ENCODE measurements at places on chromosomes 6 and 20. TPM values are rescaled to one million over a fixed set of nuclear protein-coding genes. Genes with fewer than 3 reads are reported as not detected.
A peak's percentile ranks its signal among the peaks of the same experiment; 100 is the strongest.

- no peaks in the 10 kb centered on the region for H3K27me3 ChIP-seq
- H3K4me3 ChIP-seq, result no peak overlapping the region
- DNase-seq, result no peak
- peaks cover 68% of the 10 kb centered on the region for H3K36me3 ChIP-seq
Measured at GRCh38 chr20:7980332-7981046, 39.1 kb downstream of the TMX4 start.

- no peak for DNase-seq
- H3K36me3 ChIP-seq, result no peaks in the 10 kb centered on the region
- peak overlapping the region; percentile 66 for H3K27ac ChIP-seq
- H3K4me1 ChIP-seq, result peaks cover 4% of the 10 kb centered on the region
- H3K4me3 ChIP-seq, result no peak overlapping the region
Measured at GRCh38 chr6:159959976-159960384, 8.9 kb upstream of the IGF2R start.

GRCh38 chr6:167558246-167559177 is 233.6 kb downstream of the TTLL2 start:
- peaks cover 10% of the 10 kb centered on the region for H3K4me1 ChIP-seq
- H3K36me3 ChIP-seq, result no peaks in the 10 kb centered on the region
- no peak overlapping the region for H3K27ac ChIP-seq
- no peak for DNase-seq

GRCh38 chr20:45500022-45500421 is 15.4 kb downstream of the SPINT3 start:
- H3K36me3 ChIP-seq, result no peaks in the 10 kb centered on the region
- no peak overlapping the region for H3K27ac ChIP-seq
- no peaks in the 10 kb centered on the region for H3K4me1 ChIP-seq
- H3K4me3 ChIP-seq, result no peak overlapping the region

DNA sequence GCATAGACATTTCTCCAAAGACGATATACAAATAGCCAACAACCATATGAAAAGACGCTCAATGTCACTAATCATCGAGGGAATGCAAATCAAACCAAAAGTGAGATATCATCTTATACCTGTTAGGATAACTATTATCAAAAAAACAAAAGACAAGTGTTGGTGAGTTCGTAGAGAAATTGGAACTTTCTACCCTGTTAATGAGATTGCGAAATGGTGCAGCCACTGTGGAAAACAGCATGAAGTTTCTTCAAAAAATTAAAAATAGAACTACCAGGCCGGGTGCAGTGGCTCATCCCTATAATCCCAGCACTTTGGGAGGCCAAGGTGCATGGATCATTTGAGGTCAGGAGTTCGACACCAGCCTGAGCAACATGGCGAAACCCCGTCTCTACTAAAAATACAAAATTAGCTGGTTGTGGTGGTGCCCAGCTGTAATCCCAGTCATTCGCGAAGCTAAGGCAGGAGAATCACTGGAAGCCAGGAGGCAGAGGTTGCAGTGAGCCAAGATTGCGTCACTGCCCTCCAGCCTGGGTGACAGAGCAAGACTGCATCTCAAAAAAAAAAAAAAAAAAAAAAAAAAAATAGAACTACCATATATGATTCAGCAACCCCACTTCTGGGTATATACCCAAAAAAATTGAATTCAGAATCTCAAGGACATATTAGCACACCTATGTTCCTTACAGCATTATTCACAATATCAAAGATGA is 170.0 kb upstream of the ZNF184 start:
- H3K27me3 ChIP-seq, result no peaks in the 10 kb centered on the region
- no peaks in the 10 kb centered on the region for H3K36me3 ChIP-seq
- DNase-seq, result no peak
- H3K4me3 ChIP-seq, result no peak overlapping the region

The ZSCAN16 gene
- 2.9 TPM for total RNA-seq

GRCh38 chr6:111162504-111162903 is 75.2 kb downstream of the SLC16A10 start:
- no peak overlapping the region for H3K27ac ChIP-seq
- H3K4me3 ChIP-seq, result no peak overlapping the region
- H3K27me3 ChIP-seq, result no peaks in the 10 kb centered on the region
- no peaks in the 10 kb centered on the region for H3K36me3 ChIP-seq
- no peaks in the 10 kb centered on the region for H3K4me1 ChIP-seq
- no peak for DNase-seq

- no peaks in the 10 kb centered on the region for H3K4me1 ChIP-seq
- DNase-seq, result no peak
- H3K27ac ChIP-seq, result no peak overlapping the region
- no peaks in the 10 kb centered on the region for H3K36me3 ChIP-seq
- no peak overlapping the region for H3K4me3 ChIP-seq
- H3K27me3 ChIP-seq, result no peaks in the 10 kb centered on the region
Measured at GRCh38 chr6:160337991-160338390, 10.2 kb upstream of the SLC22A3 start.

GRCh38 chr6:6790891-6791290 is 202.4 kb downstream of the LY86 start:
- no peak overlapping the region for H3K4me3 ChIP-seq
- H3K4me1 ChIP-seq, result no peaks in the 10 kb centered on the region
- H3K27me3 ChIP-seq, result no peaks in the 10 kb centered on the region
- H3K27ac ChIP-seq, result no peak overlapping the region
- no peak for DNase-seq

The FILIP1 gene
- 213 TPM for total RNA-seq

GRCh38 chr6:132289756-132290155 is 111.5 kb downstream of the MOXD1 start:
- H3K36me3 ChIP-seq, result no peaks in the 10 kb centered on the region
- H3K4me3 ChIP-seq, result no peak overlapping the region
- no peak overlapping the region for H3K27ac ChIP-seq
- no peak for DNase-seq

GRCh38 chr6:148973538-148974208 is 226.8 kb downstream of the UST start:
- H3K27ac ChIP-seq, result no peak overlapping the region
- H3K4me3 ChIP-seq, result no peak overlapping the region
- no peaks in the 10 kb centered on the region for H3K27me3 ChIP-seq
- H3K4me1 ChIP-seq, result no peaks in the 10 kb centered on the region
- no peaks in the 10 kb centered on the region for H3K36me3 ChIP-seq
- no peak for DNase-seq

DNA sequence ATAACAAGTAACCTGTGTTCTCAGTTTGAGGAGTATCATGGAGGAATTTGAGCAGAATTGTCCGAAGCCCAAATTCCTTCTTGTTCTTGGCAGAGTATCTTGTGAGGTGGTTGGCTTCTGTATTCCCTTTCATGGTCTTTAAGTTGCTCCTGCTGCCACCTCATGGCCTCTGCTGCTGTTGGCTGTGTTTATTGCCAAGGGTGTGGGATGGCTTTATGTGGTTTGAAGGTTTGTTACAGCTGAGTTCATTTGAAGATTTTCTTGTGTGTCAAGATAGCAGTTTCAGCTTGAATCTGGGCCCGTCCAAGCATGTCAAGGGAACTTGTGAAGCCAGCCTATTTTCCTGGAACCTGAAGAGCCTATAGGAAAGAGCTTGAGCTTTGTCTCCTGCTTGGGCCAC is 20.2 kb upstream of the TTK start:
- H3K27ac ChIP-seq, result no peak overlapping the region
- no peaks in the 10 kb centered on the region for H3K36me3 ChIP-seq
- no peak for DNase-seq
- no peaks in the 10 kb centered on the region for H3K4me1 ChIP-seq
- no peak overlapping the region for H3K4me3 ChIP-seq
- no peaks in the 10 kb centered on the region for H3K27me3 ChIP-seq

The RSPH4A gene
- not detected for total RNA-seq

GRCh38 chr20:53126185-53126584 is 154.0 kb downstream of the TSHZ2 start:
- no peaks in the 10 kb centered on the region for H3K27me3 ChIP-seq
- no peaks in the 10 kb centered on the region for H3K4me1 ChIP-seq
- no peak overlapping the region for H3K27ac ChIP-seq
- H3K36me3 ChIP-seq, result no peaks in the 10 kb centered on the region
- no peak for DNase-seq

DNA sequence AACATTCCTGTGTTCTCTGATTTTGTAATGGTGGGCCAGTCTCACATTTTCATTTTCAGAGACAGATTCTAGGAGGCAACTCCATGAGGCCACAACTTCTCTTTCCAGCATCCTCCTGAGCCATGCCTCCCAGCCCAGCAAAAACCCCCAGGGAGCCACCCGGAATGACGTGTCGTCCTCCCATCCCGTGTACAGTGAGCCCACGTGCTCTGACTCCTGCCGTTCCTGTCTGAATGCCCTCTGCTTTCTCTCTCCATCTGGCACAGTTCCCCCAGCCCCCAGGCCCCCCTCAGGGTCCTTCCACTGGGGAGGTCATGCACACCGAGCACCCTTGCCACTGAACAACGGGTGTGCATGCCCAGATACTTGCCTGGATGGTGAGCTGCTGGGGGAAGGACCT is 38.0 kb downstream of the C20orf203 start:
- no peaks in the 10 kb centered on the region for H3K27me3 ChIP-seq
- no peaks in the 10 kb centered on the region for H3K4me1 ChIP-seq
- H3K27ac ChIP-seq, result no peak overlapping the region

DNA sequence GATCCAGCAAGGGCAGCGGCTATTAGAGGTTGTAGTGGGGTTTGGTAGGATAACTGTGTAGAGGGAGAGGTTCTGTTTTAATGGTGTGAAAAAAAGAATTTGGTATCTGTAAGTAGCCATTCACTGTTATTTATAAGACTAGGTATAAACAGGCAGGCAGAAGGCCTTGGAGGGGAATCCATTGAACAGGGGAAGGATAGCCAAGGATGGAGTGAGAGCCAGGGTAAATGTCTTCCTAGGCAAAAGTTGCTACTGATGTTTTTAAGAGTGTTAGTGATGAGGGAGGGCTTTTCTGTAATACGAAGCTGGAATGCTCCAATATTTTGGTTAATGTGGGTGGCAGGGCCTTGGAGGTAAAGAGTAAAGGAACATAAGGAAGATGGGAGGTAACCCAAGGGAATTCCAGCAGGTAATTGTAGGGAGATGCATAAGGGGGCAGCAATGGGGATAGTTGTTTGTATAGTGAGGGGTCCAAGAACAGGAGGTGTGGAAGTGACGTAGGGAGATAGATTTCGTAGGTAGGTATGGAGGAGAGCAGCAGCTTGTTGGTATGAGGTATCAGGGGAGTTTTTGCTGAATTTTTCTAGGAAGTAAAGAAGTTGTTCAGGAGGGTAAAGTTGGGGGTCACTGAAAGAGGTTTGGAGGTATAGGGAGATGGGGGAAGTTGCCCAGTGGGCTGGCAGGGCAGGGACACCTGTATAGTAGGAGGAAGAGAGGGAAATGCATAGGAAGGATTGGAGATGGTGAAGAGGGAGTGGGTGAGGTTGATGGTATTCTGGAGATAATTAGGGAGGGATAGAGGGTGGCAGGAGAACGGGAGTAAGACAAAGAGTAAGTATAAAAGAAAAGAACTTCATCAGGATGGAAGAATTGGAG is 752.4 kb upstream of the ADGRB3 start:
- H3K4me3 ChIP-seq, result no peak overlapping the region
- no peaks in the 10 kb centered on the region for H3K4me1 ChIP-seq
- H3K27ac ChIP-seq, result no peak overlapping the region
- H3K27me3 ChIP-seq, result no peaks in the 10 kb centered on the region
- H3K36me3 ChIP-seq, result no peaks in the 10 kb centered on the region
- DNase-seq, result no peak

The TBX18 gene
- 4.3 TPM for total RNA-seq

DNA sequence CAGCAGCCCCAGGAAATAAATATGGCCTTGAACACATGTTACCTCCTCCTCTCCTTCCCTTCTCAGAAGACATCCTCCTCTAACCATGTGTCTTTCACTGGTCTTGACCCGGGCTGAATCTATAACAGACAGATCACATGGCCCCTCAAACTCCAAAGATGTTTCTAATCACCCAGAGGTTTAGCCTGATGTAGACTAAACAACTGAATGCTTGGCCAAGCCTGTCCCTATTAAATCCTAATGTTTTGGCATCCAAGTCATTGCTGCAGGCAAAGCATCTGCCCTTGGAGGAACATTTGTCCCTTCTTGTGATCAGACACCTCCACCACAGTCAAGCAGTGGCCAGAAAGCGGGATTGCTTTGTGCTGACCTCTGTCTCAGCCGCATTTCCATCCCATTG is 65.5 kb downstream of the ANKRD60 start:
- H3K27ac ChIP-seq, result no peak overlapping the region
- H3K27me3 ChIP-seq, result no peaks in the 10 kb centered on the region
- no peaks in the 10 kb centered on the region for H3K4me1 ChIP-seq
- DNase-seq, result no peak
- no peaks in the 10 kb centered on the region for H3K36me3 ChIP-seq
- no peak overlapping the region for H3K4me3 ChIP-seq

- no peaks in the 10 kb centered on the region for H3K4me1 ChIP-seq
- no peak overlapping the region for H3K27ac ChIP-seq
- no peak for DNase-seq
Measured at GRCh38 chr6:5314191-5314865, 53.0 kb downstream of the FARS2 start.

DNA sequence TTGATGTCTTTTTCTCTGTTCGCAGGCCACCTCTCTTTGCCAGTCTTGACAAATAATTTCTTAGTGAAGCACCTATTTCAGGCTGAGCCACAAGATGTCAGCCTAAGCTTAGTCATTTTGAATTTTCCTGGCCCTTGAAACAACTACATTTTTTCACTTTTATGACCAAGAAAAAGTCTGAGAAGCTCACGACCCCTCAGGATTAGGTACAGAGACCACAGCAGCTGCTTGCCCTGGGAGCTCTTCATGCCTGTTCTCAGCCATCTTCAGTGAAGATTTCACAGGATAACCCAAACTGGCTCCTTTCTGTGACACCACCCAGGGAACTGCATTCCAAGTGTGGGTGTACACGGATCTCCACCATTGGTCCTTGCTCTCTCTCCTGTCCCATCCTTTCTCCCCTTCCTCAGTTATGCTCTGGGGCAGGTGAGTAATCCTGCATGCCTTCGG is 38.4 kb upstream of the SPTLC3 start:
- DNase-seq, result no peak
- no peaks in the 10 kb centered on the region for H3K27me3 ChIP-seq
- no peaks in the 10 kb centered on the region for H3K4me1 ChIP-seq
- H3K4me3 ChIP-seq, result no peak overlapping the region
- no peak overlapping the region for H3K27ac ChIP-seq

The LRRC73 gene
- total RNA-seq, result 0.50 TPM

- no peak for DNase-seq
- H3K27ac ChIP-seq, result no peak overlapping the region
- no peak overlapping the region for H3K4me3 ChIP-seq
Measured at GRCh38 chr6:139776041-139776440, 401.6 kb upstream of the CITED2 start.

GRCh38 chr20:37267667-37268313 is 6.2 kb upstream of the GHRH start:
- H3K36me3 ChIP-seq, result no peaks in the 10 kb centered on the region
- DNase-seq, result no peak
- H3K27ac ChIP-seq, result no peak overlapping the region
- no peaks in the 10 kb centered on the region for H3K27me3 ChIP-seq
- no peak overlapping the region for H3K4me3 ChIP-seq
